Thymus (tissue), 14 donors: ENCODE measurements at places on chromosomes 4 and X. TPM values are rescaled to one million over a fixed set of nuclear protein-coding genes. Genes with fewer than 3 reads are reported as not detected.

Gene RHOXF2B
- 0.05 TPM for total RNA-seq

Gene ATOH1
- under 0.01 TPM for total RNA-seq

DNA sequence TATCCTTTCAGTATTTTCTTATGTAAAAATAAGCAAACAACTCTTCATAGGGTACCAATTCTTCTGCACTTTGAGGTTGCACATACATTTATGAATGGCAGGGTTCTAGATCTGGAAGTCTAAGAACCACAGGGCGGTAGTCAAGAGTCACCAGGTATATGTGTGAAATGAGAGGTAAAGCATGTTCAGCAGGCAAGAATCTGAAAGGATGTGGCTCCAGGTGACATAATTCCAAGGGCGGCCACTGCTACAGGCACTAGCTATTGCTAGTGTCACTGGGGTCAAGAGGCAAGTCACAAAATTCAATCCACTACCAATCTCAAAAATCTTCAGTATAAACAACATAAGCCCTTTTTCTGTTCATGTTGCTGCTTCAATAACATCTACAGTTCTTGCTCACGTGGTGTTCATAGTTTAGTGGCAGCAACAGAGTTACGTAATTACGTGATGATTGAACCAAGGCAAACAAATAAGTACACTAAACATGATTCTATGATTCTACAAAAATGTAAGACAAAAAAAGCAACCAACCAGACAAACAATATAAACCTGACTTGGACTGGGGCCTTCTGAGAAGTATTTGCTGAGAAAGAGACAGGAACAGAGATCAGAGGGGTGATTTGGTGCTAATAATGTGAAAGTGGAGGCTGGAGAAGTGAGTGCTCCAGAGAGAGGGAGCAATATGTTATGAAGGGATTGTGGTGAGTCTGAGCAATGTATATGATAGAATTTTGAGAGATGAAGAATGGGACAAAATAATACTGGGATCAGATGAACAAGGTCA is 101.7 kb downstream of the NAA11 start:
- H3K27ac ChIP-seq, result no peak overlapping the region
- no peaks in the 10 kb centered on the region for H3K27me3 ChIP-seq
- H3K36me3 ChIP-seq, result no peaks in the 10 kb centered on the region
- no peak for DNase-seq
- no peak overlapping the region for H3K4me3 ChIP-seq
- H3K4me1 ChIP-seq, result no peaks in the 10 kb centered on the region

Gene TXK
- 6.9 TPM for total RNA-seq

GRCh38 chr4:143411527-143412419 is 75.1 kb downstream of the GAB1 start:
- H3K27me3 ChIP-seq, result no peaks in the 10 kb centered on the region
- no peak overlapping the region for H3K27ac ChIP-seq
- no peak for DNase-seq

Gene RASGEF1B
- 18.3 TPM for total RNA-seq

DNA sequence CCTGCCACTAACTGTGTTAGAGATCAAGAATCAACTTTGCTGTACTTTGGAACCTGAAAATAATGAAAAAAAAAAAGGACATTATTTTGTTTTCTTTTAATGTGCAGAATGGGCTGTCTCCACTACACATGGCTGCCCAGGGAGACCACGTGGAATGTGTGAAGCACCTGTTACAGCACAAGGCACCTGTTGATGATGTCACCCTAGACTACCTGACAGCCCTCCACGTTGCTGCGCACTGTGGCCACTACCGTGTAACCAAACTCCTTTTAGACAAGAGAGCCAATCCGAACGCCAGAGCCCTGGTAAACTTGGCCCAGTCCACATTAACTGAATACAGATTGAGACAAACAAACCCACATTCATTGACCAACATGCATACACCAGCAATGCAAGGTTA is 206.2 kb downstream of the ANK2 start:
- no peak overlapping the region for H3K27ac ChIP-seq
- no peaks in the 10 kb centered on the region for H3K36me3 ChIP-seq
- no peaks in the 10 kb centered on the region for H3K27me3 ChIP-seq
- no peak for DNase-seq
- no peaks in the 10 kb centered on the region for H3K4me1 ChIP-seq
- no peak overlapping the region for H3K4me3 ChIP-seq

Gene PDE6B
- 22.5 TPM for total RNA-seq

Gene ADH1A
- total RNA-seq, result 0.19 TPM

GRCh38 chr4:80229128-80229527 is 31.8 kb downstream of the PRDM8 start:
- no peaks in the 10 kb centered on the region for H3K27me3 ChIP-seq
- H3K36me3 ChIP-seq, result no peaks in the 10 kb centered on the region

GRCh38 chrX:109732017-109732801 is 848 bp downstream of the ACSL4 start:
- no peak for DNase-seq
- H3K27me3 ChIP-seq, result no peaks in the 10 kb centered on the region
- H3K4me3 ChIP-seq, result peak overlapping the region; percentile 86
- H3K4me1 ChIP-seq, result no peaks in the 10 kb centered on the region
- H3K27ac ChIP-seq, result peak overlapping the region; percentile 86

GRCh38 chrX:22186165-22186564 is 86.5 kb upstream of the CBLL2 start:
- no peaks in the 10 kb centered on the region for H3K4me1 ChIP-seq
- no peaks in the 10 kb centered on the region for H3K36me3 ChIP-seq
- no peak for DNase-seq
- no peak overlapping the region for H3K4me3 ChIP-seq
- H3K27ac ChIP-seq, result no peak overlapping the region
- no peaks in the 10 kb centered on the region for H3K27me3 ChIP-seq

Gene CDKL2
- total RNA-seq, result 0.14 TPM

Gene EGFL6
- 2.4 TPM for total RNA-seq

GRCh38 chrX:25337841-25338240 is 322.1 kb upstream of the ARX start:
- no peak for DNase-seq
- no peaks in the 10 kb centered on the region for H3K27me3 ChIP-seq
- no peak overlapping the region for H3K4me3 ChIP-seq
- no peaks in the 10 kb centered on the region for H3K36me3 ChIP-seq

- H3K27ac ChIP-seq, result peak overlapping the region; percentile 98
- H3K4me3 ChIP-seq, result no peak overlapping the region
- no peaks in the 10 kb centered on the region for H3K27me3 ChIP-seq
- peaks cover 69% of the 10 kb centered on the region for H3K4me1 ChIP-seq
- peak; percentile 66 for DNase-seq
- H3K36me3 ChIP-seq, result no peaks in the 10 kb centered on the region
Observed at GRCh38 chr4:40305328-40306170, 29.6 kb upstream of the CHRNA9 start.

- no peak for DNase-seq
- H3K36me3 ChIP-seq, result peaks cover 7% of the 10 kb centered on the region
- no peaks in the 10 kb centered on the region for H3K4me1 ChIP-seq
- H3K27me3 ChIP-seq, result no peaks in the 10 kb centered on the region
- H3K4me3 ChIP-seq, result no peak overlapping the region
- H3K27ac ChIP-seq, result no peak overlapping the region
Observed at GRCh38 chr4:123110685-123111084, 188.3 kb upstream of the NUDT6 start.

DNA sequence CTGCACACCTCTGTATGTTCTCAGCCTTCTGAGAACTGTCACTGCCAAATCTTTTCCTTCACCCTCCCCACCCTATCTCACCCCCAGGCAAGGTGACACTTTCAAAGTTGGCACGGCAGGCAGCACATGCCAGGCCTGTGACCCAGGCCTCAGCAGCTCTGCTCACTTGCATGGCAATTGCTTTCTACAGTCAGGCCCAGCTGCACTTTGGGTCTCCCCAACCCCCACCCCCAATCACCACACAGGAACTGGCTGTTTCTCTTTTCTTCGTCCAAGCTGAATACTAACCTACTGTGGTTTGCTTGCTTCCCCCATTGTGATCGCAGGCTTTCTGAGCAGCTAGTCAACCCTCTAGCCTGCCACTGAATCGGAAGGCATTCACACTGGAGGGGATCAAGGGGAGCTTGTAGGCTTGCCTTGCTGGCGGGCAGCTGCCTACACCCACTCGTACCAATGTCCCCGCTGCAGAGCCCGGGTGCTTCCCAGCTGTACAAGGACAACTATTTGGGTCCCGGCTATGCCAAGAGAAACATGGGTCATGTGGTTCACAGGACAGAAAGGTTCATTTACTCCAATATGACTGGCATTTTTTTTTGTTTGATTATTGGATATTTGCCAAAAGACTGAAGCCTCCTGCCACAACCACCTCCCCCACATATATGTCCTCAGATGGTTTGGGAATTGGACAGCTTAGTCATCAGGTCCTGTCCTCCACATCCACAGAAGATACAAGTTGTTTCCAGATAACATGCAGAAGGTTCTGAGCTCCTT is 28.1 kb downstream of the SLC25A43 start:
- peak; percentile 42 for DNase-seq
- H3K4me1 ChIP-seq, result peaks cover 7% of the 10 kb centered on the region
- no peak overlapping the region for H3K4me3 ChIP-seq
- H3K27me3 ChIP-seq, result no peaks in the 10 kb centered on the region

Gene SLC4A4
- total RNA-seq, result 6.8 TPM

DNA sequence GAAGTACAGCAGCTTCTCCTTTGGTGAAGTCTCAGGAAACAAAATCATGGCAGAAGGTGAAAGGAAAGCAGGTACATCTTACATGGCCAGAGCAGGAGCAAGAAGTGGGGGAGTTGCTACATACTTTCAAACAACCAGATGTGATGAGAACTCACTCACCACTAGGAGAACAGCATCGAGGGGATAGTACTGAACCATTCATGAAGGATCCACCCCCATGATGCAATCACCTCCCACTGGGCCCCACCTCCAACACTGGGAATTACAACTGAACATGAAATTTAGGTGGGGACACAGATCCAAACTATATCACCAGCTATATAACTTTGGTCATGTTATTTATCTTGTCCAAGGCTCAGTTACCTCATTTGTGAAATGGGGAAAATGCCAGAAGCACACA is 159.4 kb downstream of the OPHN1 start:
- no peak overlapping the region for H3K27ac ChIP-seq
- no peak overlapping the region for H3K4me3 ChIP-seq
- DNase-seq, result no peak

GRCh38 chr4:113962719-113963265 is 16.7 kb downstream of the ARSJ start:
- H3K4me3 ChIP-seq, result no peak overlapping the region
- no peaks in the 10 kb centered on the region for H3K27me3 ChIP-seq
- H3K27ac ChIP-seq, result no peak overlapping the region
- no peaks in the 10 kb centered on the region for H3K36me3 ChIP-seq
- DNase-seq, result no peak
- H3K4me1 ChIP-seq, result no peaks in the 10 kb centered on the region

GRCh38 chr4:148151806-148152205 is 290.4 kb downstream of the NR3C2 start:
- no peak overlapping the region for H3K27ac ChIP-seq
- H3K27me3 ChIP-seq, result no peaks in the 10 kb centered on the region
- H3K4me1 ChIP-seq, result no peaks in the 10 kb centered on the region
- H3K36me3 ChIP-seq, result no peaks in the 10 kb centered on the region
- no peak for DNase-seq
- no peak overlapping the region for H3K4me3 ChIP-seq

GRCh38 chr4:161929956-161930355 is 233.8 kb downstream of the FSTL5 start:
- no peak for DNase-seq
- no peak overlapping the region for H3K4me3 ChIP-seq
- H3K27me3 ChIP-seq, result no peaks in the 10 kb centered on the region
- H3K4me1 ChIP-seq, result no peaks in the 10 kb centered on the region

Gene ZNF674
- 3.8 TPM for total RNA-seq

- H3K27ac ChIP-seq, result no peak overlapping the region
- no peak overlapping the region for H3K4me3 ChIP-seq
- H3K4me1 ChIP-seq, result peaks cover 2% of the 10 kb centered on the region
- DNase-seq, result no peak
- H3K27me3 ChIP-seq, result no peaks in the 10 kb centered on the region
- no peaks in the 10 kb centered on the region for H3K36me3 ChIP-seq
Observed at GRCh38 chr4:24768604-24769003, 26.8 kb upstream of the SOD3 start.

- no peaks in the 10 kb centered on the region for H3K36me3 ChIP-seq
- H3K27ac ChIP-seq, result no peak overlapping the region
- H3K4me1 ChIP-seq, result no peaks in the 10 kb centered on the region
Observed at GRCh38 chrX:39140581-39140980, 339.3 kb downstream of the MID1IP1 start.

GRCh38 chr4:109701566-109702410 is 1.5 kb downstream of the CASP6 start:
- peak overlapping the region; percentile 82 for H3K27ac ChIP-seq
- peaks cover 11% of the 10 kb centered on the region for H3K4me1 ChIP-seq

DNA sequence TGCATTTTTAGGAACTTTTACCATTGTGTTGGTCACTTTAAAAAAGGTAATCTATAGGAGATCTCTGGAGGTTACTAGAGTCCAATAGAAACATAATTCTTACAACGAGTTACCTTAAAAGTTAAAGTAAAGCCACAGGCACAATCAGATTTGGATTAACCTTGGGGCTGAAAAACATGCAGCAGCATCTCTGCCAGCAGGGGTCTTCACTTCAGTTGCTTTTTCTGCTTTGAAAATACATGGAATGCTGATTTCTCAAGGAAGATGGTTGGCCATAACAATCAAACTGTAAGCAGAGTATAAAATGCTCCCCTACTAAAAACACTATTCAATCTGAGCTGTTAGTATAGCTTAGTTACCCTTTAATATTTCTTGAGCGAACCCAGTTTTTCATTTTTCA is 1072.3 kb upstream of the PCDH10 start:
- H3K36me3 ChIP-seq, result no peaks in the 10 kb centered on the region
- no peak for DNase-seq
- no peak overlapping the region for H3K4me3 ChIP-seq
- no peaks in the 10 kb centered on the region for H3K27me3 ChIP-seq
- no peak overlapping the region for H3K27ac ChIP-seq
- no peaks in the 10 kb centered on the region for H3K4me1 ChIP-seq

GRCh38 chr4:172188248-172188988 is 375.2 kb downstream of the GALNTL6 start:
- no peak overlapping the region for H3K4me3 ChIP-seq
- no peak for DNase-seq
- no peaks in the 10 kb centered on the region for H3K4me1 ChIP-seq
- no peak overlapping the region for H3K27ac ChIP-seq
